Stimulated activated CD8-positive, alpha-beta memory T cell treated with anti-CD3 and anti-CD28 coated beads, Interleukin-7, amount 100 ng/mL, for 1 hour (primary cell): ENCODE measurements at places on chromosomes 2 and 18.

- DNase-seq = no peak
Observed at GRCh38 chr2:30239308-30239985, 8.1 kb downstream of the LBH start.

- DNase-seq = no peak
Observed at GRCh38 chr2:236498369-236498768, 71.3 kb upstream of the ACKR3 start.

DNA sequence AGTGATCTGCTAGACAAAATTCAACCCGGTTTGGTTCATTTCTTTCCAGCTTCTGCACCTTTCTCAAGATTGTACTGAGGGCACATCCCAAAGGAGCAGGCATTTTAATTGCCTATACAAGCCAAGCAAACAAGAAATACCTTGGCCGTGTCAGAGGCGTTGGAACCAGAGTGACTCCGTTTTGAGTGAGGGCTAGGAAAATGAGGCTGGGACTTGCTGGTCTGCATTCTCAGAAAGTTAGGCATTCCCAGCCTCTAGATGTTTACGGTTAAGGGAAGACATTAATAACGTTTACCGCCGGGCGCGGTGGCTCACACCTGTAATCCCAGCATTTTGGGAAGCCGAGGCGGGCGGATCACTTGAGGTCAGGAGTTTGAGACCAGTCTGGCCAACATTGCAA is 1.5 kb upstream of the GEMIN6 start:
- no peak for DNase-seq

- DNase-seq = no peak
Observed at GRCh38 chr2:3188405-3188946, 189.1 kb downstream of the EIPR1 start.
